ENCODE measurements at places on chromosomes 2 and 18. TPM values are rescaled to one million over a fixed set of nuclear protein-coding genes. Genes with fewer than 3 reads are reported as not detected.

NCKAP5 gene
- total RNA-seq, result 7.4 TPM

PER2 gene
- total RNA-seq, result 5.5 TPM

CRYBA2 gene
- total RNA-seq, result not detected

DNA sequence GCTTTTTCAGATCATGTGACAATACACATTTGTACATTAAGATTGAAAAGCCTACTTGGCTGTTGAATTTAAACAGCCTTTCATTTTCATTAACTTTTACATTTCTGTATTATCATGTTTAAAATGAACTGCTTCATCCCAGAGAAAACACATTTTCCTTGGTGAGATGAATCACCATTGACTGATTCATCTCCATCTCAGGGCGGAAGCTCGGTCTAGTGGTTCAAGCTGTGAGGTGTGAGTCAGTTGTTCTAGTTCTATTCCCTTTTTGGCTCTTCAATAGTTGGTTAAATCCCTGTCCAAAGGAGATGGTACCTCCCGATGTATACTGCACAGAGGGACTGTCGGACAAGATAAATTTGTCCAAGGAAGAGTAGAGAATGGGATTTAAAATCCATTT lies 189.7 kb downstream of the ADCYAP1 start:
- peaks cover 3% of the 10 kb centered on the region for H3K4me1 ChIP-seq
- H3K4me3 ChIP-seq, result no peak overlapping the region
- peaks cover 2% of the 10 kb centered on the region for H3K27me3 ChIP-seq

DNA sequence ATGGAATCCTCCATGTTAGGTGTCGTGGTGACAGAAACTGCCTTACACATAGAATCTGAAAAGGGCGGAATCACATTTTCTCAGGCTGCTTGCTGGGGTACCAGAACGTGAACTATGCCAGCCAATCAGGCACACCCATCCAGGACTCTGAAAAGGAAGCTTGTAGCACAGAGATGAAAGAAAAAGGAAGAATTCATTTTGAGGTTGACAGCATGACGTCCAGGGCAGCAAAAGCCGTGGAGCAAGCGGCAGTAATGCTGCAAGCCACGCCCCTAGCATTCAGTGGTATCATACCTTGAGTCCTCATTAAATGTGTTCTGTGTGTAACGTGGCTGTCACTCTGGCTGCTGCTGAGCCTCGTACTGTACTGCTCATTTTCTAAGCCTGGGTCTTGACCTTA lies 304.0 kb downstream of the DYSF start:
- no peaks in the 10 kb centered on the region for H3K27me3 ChIP-seq
- no peak overlapping the region for H3K4me3 ChIP-seq
- H3K27ac ChIP-seq, result no peak overlapping the region
- H3K4me1 ChIP-seq, result no peaks in the 10 kb centered on the region

DNA sequence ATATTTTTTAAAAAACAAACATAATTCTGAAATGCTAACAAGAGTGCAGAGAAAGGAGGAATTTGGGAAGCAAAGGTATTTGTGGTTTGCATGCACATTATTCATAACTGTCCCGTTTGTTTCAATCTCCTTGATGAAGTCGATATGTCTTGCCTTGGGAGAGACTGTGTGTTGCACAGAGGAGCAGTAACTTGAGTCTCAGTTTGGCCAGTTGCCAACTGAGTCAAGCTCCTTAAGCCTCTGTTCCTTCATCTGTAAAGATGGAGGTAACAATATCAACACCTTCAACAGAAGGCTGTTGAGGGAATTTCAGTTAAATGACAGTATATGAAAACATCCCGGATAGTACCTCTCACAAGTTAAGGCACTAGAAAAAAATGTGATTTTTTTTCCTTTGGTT lies 226.2 kb downstream of the ASXL3 start:
- H3K27me3 ChIP-seq, result no peaks in the 10 kb centered on the region
- no peaks in the 10 kb centered on the region for H3K36me3 ChIP-seq
- no peak overlapping the region for H3K4me3 ChIP-seq
- H3K27ac ChIP-seq, result no peak overlapping the region

Data from endothelial cell (in vitro differentiated cells).